ENCODE measurements at places on chromosomes 6 and 20.

GRCh38 chr6:35602133-35602946 is 86.4 kb downstream of the FKBP5 start:
- no peak for DNase-seq

DNA sequence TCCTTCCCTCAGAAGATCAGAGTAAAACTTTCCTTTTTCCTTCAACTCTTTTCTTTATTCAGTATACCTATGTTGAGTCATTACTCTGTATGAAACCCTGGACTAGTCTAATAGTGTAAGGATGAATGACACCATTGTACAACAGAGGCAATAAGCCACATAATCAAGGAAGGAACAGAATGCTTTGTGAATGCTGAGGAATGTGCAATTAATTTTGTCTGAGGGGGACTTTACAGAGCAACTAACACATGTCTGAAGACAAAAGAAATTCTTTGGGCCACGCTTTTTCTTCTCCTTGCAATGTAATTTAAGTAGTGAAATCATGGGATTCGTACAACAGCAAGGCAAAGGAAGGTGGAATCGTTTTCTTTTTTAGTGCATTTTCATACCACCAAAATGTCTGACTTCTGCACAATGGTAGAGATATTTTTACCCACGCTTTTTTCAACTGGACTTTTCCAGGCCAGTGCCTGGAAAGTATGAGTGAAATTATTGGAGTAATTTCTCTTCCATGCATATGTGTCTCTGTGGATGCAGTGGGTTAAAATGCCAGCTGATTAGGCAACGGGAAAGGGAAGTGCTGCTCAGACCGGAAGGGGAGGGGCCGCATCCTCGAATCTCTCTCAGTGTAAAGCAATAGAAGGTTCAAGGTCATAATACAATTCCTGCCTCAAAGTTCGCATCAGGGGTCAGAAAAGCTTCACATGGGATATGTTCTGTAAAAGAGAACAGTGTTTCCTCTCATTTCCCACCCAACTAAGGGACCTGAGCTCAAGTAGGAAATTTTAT is 89.9 kb upstream of the MTHFD1L start:
- DNase-seq, result no peak

GRCh38 chr6:163170294-163170883 is 244.1 kb upstream of the QKI start:
- DNase-seq, result no peak

DNA sequence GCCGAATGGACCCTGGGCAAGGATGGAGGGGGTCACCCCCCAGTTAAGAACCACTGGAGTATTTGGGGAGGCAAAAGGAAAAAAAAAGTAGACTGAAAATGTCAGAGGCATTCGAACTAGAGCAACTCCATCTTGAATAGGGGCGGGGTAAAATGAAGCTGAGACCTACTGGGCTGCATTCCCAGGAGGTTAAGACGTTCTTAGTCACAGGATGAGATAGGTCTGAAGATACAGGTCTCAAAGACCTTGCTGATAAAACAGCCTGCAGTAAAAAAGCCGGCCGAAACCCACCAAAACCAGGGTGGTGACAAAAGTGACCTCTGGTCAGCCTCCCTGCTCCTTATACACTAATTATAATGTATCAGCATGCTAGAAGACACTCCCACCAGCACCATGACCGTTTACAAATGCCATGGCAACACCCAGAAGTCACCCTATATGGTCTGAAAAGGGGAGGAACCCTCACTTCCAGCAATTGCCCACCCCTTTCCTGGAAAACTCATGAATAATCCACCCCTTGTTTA is 70.4 kb upstream of the KCNG1 start:
- no peak for DNase-seq

DNA sequence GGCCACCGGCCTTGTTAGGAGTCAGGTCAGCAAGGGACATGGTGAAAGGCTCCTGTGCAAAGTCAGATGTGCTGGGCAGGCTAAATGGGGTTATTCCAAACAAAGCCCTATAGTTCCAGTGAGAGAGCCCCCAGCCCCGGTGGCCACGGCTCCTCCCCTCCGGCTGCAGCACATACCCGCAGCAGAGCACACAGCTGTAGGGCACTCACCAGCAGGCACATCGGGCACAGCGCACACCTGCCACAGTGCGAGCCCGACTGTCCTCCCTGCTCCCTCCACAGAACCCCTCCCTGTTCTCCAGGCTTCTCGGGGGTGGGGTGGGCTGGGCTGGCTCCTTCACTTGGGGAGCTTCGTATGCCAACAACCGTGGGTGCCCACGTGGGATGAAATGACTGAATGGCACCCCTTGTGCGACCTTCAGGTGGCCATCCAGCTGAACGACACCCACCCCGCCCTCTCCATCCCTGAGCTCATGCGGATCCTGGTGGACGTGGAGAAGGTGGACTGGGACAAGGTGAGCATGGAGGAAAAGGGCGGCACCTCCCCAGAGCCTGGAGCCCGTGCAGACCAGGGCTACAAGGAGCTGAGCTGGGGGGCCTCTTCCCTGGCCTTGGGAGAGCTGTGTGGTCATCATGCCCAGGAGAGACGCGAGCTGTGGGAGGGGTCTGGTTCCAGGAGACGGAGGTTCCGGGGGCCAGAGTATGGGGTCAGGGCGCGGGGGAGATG is 30.9 kb downstream of the PYGB start:
- DNase-seq, result peak; percentile 9

DNA sequence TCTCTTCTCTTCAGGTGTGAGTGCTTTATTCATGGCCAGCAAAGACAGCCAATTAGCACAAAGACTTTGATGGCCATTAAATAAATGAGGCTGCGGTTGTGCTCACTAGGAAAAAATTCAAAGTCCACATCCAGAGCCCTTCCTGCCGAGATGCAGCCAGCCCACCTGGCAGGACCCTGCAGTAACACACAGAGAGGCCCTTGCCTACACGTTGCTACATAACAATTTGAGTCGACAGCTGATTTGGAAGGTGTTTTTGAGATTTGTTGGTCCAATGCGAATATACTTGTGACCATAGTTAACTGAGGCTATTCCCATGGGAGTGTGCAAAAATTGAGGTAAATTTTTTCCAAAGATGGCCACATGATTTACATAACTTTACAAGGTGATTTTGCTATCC is 605.4 kb upstream of the HTR1E start:
- no peak for DNase-seq

GRCh38 chr20:62603021-62603906 is 39.0 kb upstream of the SLCO4A1 start:
- no peak for DNase-seq

- no peak for DNase-seq
Observed at GRCh38 chr6:51182827-51183226, 364.2 kb downstream of the TFAP2B start.

GRCh38 chr6:111604259-111605099 is 1.2 kb downstream of the TRAF3IP2 start:
- peak; percentile 77 for DNase-seq
